ENCODE measurements at places on chromosomes 16 and 17.

DNA sequence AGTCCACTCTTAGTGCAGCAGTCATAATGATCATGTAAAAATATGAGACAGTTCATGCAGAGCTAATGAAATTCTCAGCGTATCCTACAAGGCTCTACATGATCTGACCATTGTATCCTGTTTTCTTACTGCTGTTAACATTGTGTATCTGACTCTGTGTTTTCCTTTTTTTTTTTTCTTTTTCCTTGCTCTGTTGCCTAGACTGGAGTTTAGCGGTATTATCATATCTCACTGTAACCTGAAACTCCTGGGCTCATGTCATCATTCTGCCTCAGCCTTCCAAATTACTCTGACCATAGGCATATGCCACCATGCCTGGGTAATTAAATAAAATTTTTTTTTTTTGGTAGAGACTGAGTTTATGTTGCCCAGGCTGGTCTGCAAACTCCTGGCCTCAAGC lies 12.1 kb downstream of the DUS2 start:
- no peak for DNase-seq

DNA sequence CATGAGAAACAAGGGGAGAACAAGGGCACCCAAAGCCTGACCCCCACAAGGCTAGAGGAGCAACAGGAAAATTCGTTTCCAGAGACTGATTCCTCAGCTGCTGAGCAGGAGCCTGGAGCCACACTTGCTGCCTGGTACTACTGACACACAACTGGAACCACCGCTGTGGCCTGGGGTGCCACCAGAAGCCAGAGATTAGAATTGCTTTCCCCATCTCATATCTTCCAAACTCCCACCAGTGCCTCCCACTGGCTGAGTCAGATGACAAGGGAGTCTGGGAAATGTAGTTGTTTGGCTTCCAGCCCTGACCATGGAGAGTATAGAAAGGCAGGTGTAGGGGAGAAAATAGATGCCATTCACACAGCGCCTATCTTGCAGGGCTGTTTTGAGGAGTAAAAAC lies 4.1 kb upstream of the TMEM11 start:
- DNase-seq, result no peak

DNA sequence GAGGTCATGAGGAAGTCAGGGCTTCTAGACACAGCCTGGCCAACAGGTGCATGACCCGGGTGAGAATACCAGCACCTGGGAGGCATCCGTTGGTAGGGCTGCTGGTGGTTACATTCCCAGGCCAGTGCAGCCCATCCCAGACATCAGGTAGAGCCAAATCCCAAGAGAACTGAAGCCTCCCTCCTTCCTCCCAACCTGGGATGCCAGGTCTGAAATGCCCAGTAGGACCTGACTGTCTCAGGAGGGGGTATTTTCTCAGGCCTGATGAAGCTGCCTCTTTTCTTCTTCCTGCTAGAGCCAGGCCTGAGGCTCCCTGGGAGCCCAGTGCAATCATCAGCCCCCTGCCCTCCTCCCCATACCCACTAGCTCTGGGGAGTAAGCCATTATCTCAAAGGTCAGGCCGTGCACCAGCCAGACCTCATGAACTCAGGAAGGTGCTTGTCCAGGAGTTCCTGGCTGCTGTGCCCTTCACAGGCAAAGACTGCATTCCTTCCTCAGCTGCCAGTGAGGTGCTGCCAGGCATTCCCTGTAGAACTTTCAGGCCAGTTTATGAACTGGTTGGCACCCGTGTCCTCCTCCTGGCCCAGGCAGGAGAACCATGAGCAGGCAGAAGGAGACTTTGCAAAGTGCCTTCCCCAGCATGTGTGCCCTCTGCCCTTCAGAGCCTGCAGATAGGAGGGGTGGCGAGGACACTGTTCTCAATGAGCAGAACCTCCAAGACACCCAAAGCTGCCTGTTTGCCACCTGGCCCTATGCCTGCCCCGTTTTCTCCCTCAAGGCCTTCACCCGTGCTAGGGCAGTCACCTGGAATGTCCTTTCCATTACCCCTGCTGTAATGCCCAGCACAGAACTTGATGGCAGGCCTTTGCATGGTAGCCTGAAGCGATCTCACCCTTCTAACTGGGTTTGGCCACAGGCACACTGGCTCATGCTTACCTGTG lies 7.6 kb downstream of the TBX2 start:
- DNase-seq, result no peak

DNA sequence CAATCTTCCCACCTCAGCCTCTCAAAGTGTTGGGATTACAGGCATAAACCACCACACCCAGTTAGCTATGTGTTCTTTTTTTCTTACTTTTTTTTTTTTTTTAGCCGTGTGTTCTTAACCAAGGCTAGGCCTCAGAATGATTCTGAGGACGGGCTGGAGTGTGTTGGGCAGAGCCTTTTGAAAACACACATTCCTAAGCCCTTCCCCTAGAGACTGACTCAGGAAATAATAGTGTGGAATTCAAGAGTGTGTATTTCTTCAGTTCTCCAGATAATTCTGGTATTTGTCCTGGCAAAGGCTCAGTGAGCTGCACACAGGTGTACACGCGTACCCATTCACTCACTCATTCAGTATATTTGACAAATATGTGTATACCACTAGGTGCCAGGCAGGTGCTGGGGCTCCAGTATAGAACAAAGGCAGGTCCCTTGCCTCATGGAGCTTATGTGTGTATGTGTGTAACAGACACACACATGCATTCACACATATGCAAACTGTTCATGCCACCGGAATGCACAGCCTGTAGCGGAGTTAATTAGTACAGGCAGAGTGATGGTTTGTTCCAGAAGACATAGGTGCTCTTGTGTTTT lies 19.4 kb upstream of the NFATC3 start:
- no peak for DNase-seq

GRCh38 chr17:79071161-79071740 lies 3.4 kb upstream of the ENGASE start:
- DNase-seq, result no peak

- DNase-seq, result no peak
Measured at GRCh38 chr16:68909099-68909733, 65.9 kb downstream of the TANGO6 start.

DNA sequence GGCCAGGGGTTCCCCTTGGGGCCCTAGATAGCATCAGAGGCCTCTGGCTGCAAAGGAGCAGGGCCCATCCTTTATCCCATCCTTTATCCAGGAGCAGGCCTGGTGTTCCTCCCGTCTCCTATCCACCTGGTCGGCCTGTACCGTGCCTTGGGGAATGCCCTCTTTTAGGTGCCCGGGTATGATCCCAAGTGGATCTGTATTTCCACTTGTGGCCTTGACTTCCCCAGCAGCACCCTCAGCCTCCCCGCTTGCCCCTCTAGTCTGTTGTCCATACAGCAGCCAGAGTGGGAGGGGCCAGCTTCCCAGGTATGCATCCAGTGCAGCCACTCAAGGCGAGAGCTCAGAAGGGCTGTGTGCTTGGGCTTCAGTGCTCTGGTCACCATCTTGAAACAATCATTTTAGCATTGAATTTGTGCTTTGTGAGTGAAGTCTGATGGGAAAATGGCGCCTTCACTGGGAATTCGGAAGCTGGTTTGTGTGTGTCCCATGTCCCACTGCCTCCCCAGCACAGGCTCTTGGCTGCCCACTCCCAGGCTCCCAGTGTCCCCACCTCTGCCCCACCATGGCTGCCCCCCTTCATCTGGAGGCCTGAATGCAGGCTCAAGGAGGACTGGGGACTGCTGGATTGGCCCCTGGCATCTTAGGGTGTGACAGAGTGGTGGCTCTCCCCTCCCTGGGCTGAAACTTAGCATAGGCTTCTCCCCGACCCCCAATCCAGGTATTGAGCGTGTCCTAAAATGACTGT lies 3.3 kb upstream of the RNF112 start:
- no peak for DNase-seq

DNA sequence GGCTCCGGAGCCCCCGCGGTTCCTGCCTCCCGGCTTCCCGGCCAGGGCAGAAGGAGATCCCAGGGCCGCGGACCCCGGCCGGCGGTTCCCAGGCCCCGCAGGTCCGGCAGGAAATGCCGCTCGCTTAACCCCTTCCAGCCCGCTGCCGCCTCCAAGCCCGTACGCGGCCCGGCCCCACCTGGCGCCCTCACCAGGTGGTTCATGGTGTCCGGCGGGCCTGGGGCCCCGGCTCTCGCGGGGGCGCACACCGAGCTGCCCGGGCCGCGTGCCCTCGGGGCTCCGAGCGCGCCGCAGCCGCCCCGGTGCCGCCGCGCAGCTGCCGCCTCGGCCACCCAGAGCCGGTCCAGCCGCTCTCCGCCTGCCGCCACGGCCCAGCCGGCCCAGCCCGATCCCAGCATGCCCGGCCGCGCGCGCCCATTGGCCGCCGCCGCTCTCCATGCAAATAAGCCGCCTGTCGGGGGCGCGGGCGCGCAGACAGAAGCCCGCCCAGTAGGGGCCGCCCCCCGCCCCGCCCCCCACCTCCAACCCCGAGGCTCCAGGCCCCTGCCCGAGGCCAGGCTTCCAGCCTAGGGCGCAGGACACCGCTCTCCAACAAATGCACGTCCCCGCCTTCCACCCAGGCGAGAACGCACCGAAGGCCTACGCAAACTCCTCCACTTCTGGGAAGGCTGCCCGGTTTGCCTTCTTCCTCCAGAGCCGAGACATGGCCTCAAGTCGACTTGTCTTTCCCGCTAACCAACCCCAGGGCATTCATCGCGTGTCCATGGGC lies at the start of gene BCAR1:
BCAR1 (minus strand) TSS at position 345 of the 769 bp plus-strand sequence; CDS start at position 203, 142 bp downstream.
- peak; percentile 87 for DNase-seq

DNA sequence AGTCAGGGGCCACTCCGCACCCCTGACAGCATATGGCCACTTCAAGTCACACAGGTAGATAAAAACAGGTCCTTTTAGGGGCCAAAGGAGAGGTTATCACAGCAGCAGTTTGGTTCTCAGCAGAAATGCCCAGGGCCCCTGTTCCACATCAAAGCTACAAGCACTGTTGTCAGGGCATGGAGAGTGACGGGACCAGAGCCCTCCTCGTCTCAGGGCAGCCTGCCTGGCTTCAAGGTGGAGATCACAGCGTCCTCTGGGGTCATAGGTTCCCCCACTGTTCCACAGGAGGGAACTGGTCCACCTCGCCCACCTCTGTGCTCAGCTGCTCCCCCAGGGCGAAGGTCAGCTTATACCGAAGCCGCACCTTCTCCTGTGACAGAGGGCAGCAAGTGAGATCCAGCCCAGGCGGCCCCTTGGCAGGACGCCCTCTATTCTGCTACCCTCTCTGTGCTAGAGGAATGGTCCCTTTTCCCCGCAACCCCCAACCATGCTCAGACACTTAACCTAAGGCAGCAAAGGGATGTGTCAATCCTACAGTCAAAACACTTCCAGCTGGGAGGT lies 23.3 kb downstream of the GGA3 start:
- no peak for DNase-seq

DNA sequence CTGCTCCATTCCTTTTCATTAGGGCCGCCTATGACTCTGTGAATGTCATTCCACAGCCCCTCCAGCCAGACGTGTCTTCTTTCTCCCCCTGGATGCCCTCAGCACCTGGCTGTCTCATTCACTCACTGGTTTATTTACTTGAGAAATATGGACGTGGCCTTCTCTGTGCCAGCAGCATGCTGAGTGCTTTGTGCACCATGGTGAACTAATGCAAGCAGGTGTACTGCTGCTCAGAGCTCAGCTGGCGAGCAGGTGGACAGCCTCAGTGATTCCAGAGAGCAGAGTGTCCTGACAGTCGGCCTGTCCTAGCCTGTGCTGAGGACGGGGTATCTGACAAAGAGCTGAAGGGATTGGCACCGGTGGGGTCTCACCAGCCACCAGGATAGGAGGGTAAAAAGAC lies 96.7 kb downstream of the GNAO1 start:
- DNase-seq, result no peak

- DNase-seq, result no peak
Measured at GRCh38 chr16:11163761-11164261, 92.2 kb downstream of the SOCS1 start.

DNA sequence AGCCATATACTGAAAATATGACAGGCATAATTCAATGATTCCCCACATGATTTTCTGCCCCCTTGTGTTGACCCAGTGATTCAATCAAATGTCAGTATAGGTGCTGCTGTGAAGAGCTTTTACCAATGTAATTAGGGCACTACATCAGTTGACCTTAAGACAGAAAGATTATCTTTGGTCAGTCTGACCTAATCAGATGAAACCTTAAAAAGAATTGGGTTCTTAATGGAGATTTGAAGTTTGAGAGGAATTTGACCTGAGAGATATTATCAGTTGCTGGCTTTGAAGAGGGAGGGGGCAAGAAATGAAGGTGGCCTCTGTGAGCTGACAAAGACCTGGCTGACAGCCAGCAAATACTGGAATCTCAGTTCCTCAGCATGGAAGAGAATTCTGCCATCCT lies 358.7 kb upstream of the CA10 start:
- DNase-seq, result no peak

- peak; percentile 50 for DNase-seq
Measured at GRCh38 chr17:48470388-48471034, 40.5 kb upstream of the SKAP1 start.

DNA sequence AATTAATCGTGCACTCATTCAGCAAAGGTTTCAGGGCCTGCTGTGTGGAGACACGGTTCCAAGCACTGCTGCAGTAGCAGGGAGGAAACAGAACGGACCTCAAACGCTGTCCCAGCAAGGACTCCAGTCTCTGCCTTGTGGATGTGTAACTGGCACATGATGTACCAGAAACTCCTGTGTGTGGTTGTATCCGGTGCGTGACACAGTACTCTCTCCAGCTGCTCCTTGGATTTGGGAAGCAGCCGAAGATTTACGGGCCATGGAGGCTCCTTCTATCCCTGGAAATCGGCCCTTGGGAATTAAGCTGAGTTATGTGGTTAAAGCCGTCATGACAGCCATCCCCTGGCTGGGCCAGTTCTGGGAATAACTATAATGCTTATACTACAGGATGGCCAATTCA lies 8.5 kb upstream of the ANKRD11 start:
- peak; percentile 68 for DNase-seq

DNA sequence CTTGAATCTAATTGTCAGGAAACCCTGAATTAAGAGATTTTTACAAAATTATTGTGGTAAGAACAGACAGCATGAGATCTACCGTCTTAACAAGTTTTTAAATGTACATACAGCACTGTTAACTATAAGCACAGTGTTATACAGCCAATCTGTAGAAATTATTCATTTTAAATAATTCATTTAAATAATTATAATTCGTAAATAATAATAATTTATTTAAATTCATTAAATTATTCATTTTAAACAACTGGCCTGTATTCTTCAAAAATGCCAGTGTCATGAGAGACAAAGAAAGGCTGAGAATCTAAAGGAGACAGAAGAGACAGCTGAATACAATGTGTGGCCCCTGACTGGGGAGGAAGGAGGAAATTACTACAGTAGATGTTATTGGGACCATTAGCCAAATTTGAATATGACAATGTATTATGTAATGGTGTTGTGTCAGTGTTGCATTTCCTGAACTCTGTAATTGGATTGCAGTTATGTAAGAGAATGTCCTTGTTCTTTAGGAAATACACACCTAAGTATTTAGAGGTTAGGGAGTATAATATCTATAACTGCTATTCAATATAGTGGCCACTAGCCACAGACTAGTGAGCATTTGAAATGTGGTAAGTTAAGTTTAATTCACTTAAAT lies 2.3 kb downstream of the RSAD1 start:
- DNase-seq, result no peak

DNA sequence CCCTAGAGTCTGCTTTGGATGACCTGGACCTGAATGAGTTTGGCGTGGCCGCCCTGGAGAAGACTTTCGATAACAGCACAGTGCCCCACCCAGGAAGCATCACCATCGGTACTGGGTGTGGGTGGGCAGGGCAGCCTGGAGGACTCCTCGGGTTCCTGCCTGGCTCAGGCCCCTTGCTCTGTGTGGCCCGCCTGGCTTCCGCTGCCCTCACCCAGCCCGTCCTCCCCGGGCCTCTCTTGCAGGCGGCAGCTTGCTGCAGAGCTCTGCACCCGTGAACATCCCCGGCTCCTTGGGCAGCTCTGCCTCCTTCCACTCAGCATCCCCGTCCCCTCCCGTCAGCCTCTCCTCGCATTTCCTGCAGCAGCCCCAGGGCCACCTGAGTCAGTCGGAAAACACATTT lies 24.5 kb downstream of the UNC13D start:
- no peak for DNase-seq

- no peak for DNase-seq
Measured at GRCh38 chr16:89194340-89195311, 5.7 kb downstream of the SLC22A31 start.

All from MG63 (cell line).